ENCODE measurements at places on chromosomes 3 and 15.

DNA sequence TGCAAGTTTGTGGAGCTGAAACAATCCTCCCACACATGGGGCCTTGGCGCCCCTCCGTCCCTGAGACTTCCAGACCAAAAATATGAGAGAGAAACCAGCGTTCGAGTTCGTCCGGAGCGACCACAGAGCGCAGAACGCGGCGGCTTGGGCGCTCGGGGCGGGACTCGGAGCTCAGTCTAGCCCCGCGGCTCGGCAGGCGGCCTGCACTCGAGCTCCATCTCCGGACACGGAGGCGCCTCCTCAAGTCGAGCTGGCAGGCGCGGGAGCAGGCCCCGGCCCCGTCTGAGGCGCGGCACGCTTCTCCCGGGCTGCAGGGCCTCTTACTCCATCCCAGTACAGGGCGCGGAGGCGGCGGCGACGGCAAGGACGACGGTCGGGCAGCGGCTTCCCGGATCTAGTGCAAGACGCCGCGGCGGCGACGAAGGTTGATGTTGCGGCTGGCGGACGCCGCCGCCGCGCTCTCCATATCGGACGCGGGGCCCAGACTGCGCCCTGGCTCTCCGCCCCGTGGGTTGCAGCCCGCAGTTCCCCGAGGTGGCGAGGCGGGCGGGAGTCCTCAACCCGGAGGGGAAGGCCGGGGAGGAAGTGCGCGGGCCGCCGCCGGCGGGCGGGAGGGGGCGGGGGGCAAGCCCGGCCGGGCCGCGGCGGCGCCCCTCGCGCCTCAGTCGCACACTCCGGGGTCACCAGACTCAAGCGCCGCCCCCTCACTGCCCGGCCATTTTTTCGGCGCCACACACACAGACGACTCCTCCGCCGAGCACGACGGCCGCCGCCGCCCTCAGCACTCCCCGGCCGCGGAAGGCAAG is 674 bp downstream of the MSL2 start:
- peak; percentile 75 for DNase-seq

DNA sequence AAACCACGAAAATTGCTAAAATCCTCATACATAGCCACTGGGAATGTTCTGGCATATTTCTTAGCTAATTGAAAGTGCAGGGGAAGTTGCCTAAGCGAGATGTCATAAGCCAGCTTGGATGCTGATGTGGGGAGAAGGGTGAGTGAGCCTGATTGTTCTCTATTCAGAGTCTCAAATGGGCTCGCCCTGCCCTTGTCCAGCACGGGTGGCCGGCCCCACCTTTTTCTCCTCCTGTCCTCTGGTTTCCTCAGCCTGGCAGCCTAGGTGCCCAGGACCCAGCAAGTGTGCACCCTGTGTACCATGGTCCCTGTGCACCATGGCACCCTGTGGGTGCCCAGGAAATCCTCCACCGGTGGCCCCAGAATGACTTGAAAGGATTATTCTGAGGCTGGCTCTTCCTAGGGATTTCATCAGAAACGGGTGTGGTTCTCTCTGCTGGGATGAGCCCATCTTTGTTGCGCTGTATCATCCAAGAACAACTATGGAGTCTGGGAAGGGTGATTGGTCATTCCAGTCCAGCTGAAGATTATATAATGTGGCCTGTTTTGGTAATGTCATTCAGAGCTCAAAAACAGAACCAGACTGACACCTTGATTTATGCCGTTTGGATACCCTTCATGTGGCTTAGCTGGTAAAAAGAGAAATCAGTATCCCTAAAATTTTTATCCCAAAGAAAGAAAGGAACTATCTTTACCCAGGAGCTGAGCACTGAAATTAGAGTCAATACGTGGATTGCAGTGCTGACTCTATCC is 150.8 kb upstream of the BHLHE40 start:
- DNase-seq: no peak

- DNase-seq: no peak
Observed at GRCh38 chr3:40914475-40914874, 284.8 kb upstream of the CTNNB1 start.

GRCh38 chr15:96764501-96764900 is 434.0 kb downstream of the NR2F2 start:
- no peak for DNase-seq

DNA sequence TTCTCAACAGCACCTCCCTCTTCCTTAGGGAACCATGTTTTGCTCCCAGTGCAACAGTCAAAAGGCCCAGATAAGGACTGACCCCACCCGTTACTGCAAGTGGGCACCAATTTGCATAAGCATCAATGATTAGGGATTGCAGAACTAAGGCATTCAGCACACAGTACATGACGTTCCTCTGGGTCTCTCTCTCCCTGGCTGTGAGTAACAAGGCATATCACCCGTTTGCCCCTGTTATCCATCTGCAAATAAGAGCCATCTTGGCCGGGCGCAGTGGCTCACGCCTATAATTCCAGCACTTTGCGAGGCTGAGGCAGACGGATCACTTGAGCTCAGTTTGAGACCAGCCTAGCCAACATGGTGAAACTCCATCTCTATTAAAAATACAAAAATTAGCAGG is 18.8 kb downstream of the MAGI1 start:
- DNase-seq: no peak

- no peak for DNase-seq
Observed at GRCh38 chr3:34237946-34238345, 439.5 kb downstream of the PDCD6IP start.

- DNase-seq: no peak
Observed at GRCh38 chr15:98751767-98752166, 103.4 kb downstream of the IGF1R start.

DNA sequence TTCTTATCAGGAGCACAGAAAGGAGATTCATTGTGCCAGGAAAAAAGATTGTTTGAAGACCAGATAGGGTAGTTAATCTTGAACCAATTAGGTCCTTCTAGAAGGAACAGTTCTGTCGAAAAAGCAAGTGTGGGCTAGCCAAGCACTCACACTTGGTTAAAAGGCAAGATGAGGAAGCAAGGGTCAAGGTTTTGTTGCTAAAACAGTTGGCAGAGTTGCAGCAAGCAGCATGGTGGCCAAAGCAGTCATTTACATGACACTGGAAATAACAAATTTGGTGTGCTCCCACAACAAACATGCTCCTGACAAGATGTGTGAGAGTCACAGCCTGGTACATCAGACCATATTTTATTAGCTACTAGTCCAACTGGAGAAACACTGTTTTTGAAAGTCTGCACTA is 228.0 kb upstream of the CFAP20DC start:
- no peak for DNase-seq

DNA sequence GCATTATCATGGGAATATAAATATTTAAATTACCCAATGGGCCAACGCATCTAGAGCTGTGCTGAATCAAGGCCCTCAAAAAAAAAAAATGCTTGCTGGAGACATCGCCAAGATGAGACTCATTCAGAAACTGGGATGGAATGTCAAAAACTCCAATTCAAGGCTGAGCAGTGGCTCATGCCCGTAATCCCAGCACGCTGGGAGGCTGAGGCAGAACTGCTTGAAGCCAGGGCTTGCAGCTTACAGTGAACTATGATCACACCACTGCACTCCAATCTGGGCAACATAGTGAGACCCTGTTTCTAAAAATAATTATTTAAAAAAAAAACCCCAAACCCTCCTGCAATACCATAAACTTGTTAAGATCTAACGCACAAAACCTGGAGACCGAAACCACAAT is 3.1 kb upstream of the CACNA1D start:
- DNase-seq: no peak

- no peak for DNase-seq
Observed at GRCh38 chr3:100018806-100019205, 95.5 kb downstream of the FILIP1L start.

- no peak for DNase-seq
Observed at GRCh38 chr3:15460891-15461531, 33.6 kb downstream of the EAF1 start.

- no peak for DNase-seq
Observed at GRCh38 chr15:83288381-83288801, 3.9 kb upstream of the BNC1 start.

- no peak for DNase-seq
Observed at GRCh38 chr3:139443186-139443585, 33.1 kb downstream of the RBP2 start.

DNA sequence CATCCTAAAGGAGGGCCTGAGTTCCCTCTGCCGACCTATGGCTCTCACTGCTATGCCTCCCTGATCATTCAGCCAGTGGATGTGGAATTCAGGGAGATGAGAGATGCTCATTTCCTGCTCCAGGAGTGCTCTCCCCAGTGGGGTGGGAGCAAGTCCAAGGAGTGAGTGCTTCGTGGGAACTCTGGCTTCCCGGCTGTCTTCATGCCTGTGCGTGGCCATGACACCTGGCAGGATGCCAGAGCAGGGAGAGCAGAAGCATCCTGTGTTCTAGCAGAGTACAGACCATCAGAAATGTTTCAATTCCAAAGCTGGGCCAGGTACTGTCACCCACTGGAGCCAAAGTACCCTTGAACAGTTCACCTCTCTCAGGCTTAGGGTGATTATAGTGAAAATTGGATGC is 45.1 kb downstream of the APH1B start:
- DNase-seq: no peak

GRCh38 chr15:48331796-48332641 is 790 bp downstream of the DUT start:
- peak; percentile 42 for DNase-seq

- no peak for DNase-seq
Observed at GRCh38 chr3:107951126-107951525, 139.7 kb downstream of the CD47 start.

Data from stimulated activated naive CD4-positive, alpha-beta T cell (primary cell).